GF-D8 (cell line): ENCODE measurements at places on chromosomes 4 and X.

DNA sequence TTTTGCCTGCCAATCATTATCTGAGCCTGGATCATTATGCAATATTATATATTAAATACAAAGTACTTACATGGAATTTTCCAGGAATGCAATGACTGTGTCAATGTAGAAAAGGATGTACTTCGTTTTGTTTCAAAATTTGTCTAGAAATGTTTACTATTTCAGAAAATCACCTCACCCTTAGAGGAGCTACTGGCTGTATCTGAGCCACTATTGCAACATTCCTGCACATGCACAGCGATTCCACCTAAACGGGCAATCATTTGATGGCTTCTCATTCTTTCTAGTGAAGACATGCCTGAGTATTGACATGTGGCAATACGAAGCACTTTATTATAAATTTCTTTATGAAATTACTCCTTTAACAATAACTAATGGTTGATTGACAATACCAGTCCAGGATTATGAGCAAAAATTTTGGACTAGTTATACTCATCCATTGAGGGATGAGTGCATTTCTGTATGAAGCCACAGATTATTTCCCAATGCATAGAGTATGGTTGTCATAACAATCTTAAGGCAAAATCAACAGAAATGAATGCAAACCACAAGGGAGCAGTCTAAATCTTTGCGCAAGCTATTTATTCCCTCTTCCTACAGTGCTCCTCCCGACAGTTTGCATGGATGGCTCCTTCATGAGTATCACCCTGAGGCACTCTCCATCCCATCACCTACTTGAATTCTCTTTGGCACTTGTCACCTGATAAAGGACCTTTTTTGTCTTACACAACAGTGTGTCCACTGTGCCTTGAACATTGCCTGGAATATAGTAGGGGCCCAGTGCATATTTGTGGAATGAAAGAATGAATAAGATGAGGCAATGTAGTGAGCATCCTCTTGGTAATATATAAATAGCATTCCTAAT lies 35.8 kb upstream of the MMAA start:
- no peak for DNase-seq

DNA sequence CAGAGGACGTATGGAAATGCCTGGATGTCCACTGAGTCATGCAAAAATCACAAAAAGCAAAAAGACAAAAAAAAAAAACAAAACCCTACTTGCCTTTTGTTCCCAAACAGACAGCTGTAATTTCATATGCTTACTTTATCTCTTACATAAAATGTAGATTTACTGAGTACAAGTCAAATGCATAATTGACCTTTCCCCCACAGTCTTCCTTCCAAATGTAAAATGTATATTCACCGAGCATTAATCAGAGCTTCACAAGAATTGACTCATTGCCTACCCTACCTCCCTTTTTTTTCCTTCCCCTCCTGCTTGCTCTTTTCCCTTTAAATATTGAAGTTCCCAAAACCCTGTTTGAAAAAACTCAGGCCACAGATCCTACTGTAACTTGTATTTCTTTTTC lies 32.5 kb upstream of the TMPRSS11B start:
- DNase-seq = no peak

GRCh38 chrX:153816831-153817690 lies 13.3 kb downstream of the PDZD4 start:
- no peak for DNase-seq

DNA sequence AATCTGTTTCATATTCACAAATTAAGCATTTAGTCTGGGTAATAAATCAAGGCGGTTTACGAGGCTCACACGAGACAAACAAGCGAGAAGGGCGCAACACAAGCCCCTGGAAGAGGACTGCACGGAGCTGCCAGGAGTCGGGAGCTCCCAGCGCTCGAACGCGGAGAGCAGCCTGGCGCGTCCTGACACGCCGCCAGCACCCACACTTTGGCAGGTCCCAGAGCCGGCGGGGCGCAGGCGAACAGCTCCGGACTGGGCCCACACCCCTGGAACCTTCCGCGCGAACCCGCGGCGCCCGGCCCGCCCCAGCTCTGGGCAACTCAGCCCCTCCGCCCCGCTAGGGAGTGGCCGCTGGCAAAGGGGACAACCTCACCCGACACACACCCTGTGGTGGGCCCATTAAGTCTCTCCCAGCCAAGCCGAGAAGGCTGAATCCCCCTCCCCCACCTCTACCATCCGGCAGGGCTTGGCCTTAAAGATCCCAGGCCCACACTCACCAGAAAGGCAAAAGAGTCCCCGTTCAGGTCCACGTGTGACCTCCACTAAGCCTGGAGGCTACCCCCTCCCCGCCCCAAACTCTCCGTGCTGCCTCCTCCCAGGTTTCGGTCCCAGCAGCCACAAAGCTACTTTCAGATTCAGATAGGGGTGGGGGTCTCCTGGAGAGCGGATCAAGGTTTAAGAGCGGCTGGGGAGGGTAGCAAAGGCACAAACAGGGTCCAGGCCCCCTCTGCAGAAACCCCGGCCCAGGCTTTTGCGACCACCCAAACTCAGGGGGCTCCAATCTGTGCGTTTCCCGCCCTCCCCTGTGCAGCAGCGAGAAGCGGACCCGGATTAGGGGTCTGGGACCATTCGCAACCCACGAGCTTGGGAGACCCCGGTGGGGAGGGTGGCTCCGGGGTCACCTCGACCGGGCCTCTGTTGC lies 47.5 kb upstream of the BCOR start:
- no peak for DNase-seq

GRCh38 chrX:9231491-9231890 lies 197.6 kb upstream of the FAM9B start:
- DNase-seq = no peak

DNA sequence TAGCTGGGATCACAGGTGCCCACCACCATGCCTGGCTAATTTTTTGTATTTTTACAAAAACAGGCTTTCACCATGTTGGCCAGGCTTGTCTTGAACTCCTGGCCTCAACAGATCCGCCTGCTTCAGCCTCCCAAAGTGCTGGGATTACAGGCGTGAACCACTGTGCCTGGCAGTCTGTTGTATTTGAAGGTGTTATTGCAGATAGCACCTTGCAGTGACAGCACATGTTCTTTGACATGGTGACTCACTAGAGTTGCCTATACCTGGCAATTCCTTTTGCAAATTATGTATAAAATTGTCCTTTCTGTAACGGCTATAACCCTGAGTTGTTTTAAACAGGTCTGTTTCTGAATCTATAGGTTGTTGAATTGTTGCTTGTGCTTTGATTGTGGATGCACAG lies 7.9 kb downstream of the OGT start:
- no peak for DNase-seq

- DNase-seq = no peak
Observed at GRCh38 chr4:70927502-70928137, 25.5 kb downstream of the MOB1B start.

DNA sequence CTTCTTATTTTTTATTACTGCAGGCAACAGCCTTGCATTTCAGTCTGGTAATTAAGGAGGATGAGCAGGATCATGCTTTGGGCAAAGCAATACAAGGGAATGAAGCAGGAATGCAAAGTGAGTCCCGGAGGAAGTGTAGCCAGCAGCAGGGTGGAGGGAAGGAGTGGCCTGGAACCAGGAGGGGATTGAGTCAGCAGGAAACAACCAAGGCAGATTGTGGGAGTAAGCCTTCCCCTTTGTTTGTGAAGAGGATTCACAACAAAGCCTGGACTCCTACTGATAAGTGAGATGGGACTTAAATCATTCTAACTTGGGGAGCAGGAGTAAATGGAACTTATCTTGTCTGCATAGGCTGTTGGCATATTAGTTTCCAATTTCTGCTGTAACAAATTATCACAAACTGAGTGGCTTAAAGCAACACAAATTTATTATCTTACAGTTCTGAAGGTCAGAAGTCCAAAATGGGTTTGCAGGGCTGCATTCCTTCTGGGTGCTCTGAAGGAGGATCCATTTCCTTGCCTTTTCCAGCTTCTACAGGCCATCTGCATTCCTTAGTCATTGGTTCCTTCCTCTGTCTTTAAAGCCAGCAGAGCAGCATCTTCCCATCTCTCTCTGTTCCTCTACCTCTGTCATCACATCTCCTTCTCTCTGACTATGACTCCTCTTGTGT lies 93.2 kb upstream of the AP1S2 start:
- no peak for DNase-seq

- no peak for DNase-seq
Observed at GRCh38 chr4:8710946-8711345, 118.4 kb downstream of the CPZ start.

- DNase-seq = no peak
Observed at GRCh38 chr4:8072235-8072968, 86.2 kb downstream of the ABLIM2 start.

DNA sequence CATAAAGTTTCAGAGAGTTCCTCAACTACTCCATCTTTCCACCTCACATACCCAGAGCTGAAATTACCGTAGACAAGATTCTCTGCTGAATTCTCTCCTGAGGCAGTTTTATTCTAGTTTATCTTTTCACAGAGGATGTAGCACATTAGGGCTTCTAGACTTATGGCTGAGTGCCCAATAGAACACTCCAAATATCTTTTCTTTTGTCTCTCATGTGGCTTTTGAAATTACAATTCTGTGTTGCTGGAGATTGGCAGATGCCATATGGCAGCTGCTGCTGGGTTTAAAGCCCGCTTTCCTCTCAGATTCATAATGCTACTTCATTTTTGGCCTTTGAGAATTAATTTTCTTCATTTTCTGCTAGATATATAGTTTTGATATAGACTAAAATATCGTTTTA lies 107.6 kb upstream of the BANK1 start:
- no peak for DNase-seq

- DNase-seq = no peak
Observed at GRCh38 chr4:129043523-129043922, 49.8 kb downstream of the SCLT1 start.
